ENCODE measurements at places on chromosomes 16 and 17.

GRCh38 chr17:52895272-52895671, 736.8 kb upstream of the CA10 start:
- no peak for DNase-seq

DNA sequence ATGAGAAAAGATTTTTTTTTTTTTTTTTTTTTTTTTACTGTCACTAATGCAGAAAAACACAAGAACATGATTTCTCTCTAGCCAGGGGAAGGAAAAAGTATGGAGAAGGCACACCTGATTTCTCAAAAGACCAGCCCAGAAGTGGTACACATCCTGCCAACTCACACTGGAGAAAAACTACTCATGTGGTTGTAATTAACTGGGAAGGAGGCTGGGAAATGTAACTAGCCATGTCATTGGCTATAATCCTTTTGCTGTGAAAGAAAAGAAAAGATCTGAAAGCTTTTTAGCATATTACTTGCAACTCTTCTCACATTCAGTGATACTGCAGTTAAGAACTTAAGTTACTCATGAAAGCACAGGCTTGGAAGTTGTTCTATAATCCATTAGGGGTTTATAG, 195.9 kb upstream of the PMFBP1 start:
- no peak for DNase-seq

DNA sequence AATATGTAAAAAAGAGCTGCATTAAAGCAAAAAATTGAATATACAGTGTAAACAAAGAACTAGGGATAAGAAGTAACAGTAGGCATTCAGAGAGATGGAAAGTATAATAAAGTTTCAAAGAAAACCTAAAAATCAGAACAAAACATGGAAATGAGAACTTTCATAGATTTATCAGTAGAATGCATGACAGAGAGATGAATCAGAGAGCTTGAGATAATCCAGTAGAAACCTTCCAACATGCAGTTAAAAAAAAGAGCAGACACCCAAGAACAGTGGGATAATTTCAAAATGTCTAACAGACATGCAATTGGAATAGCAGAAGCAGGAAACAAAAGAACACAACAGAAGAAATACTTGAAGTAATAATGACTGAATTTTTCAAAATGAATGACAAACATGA, 1384.2 kb downstream of the CDH11 start:
- DNase-seq: no peak

- DNase-seq: no peak
Measured at GRCh38 chr16:87847785-87848675, 21.3 kb downstream of the SLC7A5 start.

- no peak for DNase-seq
Measured at GRCh38 chr16:52450241-52450640, 96.7 kb downstream of the TOX3 start.

GRCh38 chr16:162271-162991, 3.3 kb upstream of the HBM start:
- no peak for DNase-seq

GRCh38 chr16:82541103-82541502, 85.7 kb upstream of the CDH13 start:
- no peak for DNase-seq

DNA sequence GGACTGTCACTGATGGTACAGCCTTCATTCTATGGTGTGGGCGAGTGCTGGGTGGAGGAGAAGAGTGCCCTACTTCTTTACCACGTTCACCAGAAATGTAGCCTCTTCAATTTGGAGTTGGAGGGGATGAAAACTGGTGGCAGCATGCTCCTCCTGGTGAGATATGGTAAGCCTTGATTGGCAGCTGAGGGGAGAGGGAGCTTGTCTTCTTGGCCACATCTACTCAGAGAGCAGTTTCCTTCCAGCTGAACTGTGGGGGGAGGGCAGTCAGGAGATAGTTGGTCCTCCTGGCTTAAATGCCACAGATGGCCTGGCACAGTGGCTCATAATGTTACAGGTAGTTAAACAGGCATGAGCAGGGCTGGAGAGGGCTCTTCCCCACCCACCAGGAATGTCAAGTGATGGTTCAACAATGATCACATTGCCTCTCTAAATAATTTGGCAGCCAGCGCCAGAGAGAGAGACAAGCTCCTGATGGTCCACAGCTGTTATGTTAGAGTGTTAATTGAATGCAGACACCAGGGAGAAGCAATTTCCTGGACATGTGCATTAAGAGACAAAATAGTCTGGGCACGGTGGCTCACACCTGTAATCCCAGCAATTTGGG, 9.0 kb upstream of the MAPK3 start:
- no peak for DNase-seq

GRCh38 chr17:78000341-78000740, 41.8 kb downstream of the TNRC6C start:
- no peak for DNase-seq

DNA sequence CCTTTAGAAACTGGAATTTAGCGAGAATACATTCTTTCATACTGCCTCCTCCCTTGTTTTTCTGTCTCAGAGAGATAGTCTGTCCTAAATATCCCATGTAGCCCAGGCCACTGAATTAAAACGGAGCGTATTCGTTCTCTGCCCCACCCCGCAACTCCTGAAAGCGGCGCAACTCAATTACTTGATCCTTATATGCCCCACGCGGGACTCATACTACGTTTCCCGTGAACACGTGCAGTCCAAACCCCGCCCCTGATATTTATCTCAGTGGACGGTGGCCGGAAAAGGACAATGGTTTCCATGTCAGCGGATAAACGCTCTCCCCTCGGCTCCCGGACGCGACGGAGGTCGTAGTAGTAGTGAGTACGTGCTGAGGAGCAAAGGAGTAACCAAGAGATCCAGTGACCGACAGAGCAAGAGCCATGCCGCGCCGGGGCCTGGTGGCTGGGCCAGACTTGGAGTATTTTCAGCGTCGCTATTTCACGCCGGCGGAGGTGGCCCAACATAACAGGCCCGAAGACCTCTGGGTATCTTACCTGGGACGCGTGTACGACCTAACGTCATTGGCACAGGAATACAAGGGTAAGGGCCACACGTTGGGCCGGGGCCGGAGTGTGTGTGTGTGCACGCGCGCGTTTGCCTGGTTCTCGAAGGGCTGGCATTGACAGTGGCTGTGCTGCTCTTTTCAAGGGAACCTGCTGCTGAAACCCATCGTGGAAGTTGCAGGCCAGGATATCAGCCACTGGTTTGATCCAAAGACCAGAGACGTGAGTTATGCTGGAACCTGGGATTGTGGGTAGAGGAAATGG, at the start of gene CYB5D1:
TSS of gene CYB5D1 (plus strand) at position 291 of the 809 bp plus-strand sequence. CDS start at position 423, 132 bp downstream.
- peak; percentile 96 for DNase-seq

GRCh38 chr16:9060225-9060624, 31.2 kb upstream of the HAPSTR1 start:
- DNase-seq: no peak

DNA sequence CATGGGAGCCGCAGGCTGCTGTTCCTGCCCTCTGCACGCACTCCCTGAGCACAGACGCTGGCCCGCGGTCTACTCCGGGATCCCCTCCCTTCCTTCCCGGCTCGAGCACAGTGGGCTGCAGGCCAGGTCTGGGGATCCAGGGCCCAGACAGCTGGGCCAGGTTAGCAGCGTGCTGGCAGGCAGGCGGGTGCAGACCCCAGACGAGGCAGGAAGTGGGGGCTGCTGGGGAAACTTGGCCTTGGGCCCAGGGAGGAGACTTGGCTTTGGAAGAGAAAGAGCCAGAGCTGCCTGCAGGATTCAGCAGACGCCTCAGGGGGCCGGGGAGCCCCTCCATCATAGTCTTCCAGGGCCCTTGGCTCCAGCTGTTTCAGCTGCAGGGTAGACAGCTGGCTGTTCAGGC, 30.2 kb upstream of the ABCC3 start:
- DNase-seq: peak; percentile 87

DNA sequence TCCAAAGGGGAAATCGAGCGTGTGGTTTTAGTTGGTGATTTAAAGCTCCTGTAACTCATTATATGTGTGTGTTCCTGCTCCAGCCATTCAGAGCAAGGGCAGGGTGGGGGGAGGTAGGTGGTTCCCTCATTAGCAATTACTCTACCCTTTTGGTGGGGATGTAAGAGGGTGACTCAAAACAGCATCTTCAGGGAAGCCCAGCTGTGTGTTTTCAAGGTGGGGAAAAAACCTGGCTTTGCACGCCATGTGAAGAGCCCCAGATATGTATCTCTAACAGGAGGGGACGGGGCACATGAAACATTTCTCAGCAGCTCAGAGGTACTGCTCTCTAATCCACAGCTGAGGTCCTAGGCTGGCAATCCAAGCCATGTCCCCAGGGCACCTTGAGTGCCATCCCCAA, 241.3 kb upstream of the ZFHX3 start:
- no peak for DNase-seq

Measured in posterior vena cava (tissue), 2 donors.